Kidney epithelial cell (primary cell): ENCODE measurements at places on chromosomes 5 and 9. TPM values are rescaled to one million over a fixed set of nuclear protein-coding genes. Genes with fewer than 3 reads are reported as not detected.

The TMEM174 gene
- total RNA-seq: not detected in 2 replicates

GRCh38 chr9:98796364-98797101 is at the start of gene ANKS6:
Gene ANKS6, minus strand, starts transcription at chr9:98796555. Its CDS starts 64 bp downstream, at chr9:98796491.
- no peak for DNase-seq

The FOXD4L5 gene
- total RNA-seq: 0.04 and 0.27 TPM in 2 replicates

- no peak for DNase-seq
Observed at GRCh38 chr5:142134331-142135010, 25.9 kb downstream of the NDFIP1 start.

The FGF1 gene
- total RNA-seq: 1.6 and 12.1 TPM in 2 replicates

DNA sequence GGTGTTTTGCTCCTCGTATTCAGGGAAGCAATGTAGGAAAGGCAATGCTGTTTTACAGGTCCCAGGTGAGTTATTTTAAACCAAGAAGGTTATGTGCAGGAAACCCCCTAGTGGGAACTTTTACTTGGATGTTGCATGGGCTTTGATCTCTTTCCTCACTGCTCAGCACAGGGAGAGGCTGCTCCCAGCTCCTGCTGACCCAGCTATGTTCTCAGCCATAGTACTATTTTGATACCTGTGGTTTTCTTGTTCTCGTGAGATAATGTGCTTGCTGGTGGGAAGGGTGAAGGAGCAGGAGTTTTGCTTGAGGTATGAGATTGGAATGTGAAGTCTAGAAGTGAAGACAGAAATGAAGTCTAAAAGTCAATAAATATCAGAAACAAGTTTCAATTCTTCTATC is 265.6 kb upstream of the FBXL7 start:
- no peak for DNase-seq

The NIPAL4 gene
- 22.7 and 30.5 TPM in 2 replicates for total RNA-seq

DNA sequence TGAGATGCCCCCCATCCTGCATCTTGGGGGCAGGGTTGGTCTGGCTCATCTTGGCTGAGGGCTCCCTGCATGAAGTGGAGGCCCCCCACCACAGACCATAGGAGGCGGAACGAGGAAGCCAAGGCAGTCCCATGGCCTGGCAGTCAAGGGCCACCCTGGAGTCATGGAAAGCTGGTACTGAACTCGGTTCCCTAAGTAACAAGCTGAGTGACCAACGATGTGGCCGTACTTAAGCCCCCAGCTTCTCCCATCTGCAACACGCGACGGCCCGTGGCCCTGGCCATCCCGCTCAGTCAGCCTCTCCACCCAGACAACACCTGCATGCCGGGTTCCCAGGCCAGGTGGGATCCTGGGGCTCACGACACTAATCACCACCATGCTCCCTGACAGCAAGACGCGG is 17.1 kb downstream of the BRD3 start:
- DNase-seq: no peak

The IRGM gene
- not detected in 2 replicates for total RNA-seq

The GRAMD2B gene
- total RNA-seq: 36.9 and 44.2 TPM in 2 replicates

GRCh38 chr5:172913117-172913850 is 45.9 kb upstream of the RPL26L1 start:
- DNase-seq: no peak

The GMCL2 gene
- total RNA-seq: not detected in 2 replicates

The ZBTB26 gene
- 4.2 and 6.5 TPM in 2 replicates for total RNA-seq

GRCh38 chr5:135454946-135455345 is 2.8 kb upstream of the TIFAB start:
- no peak for DNase-seq

- peak; percentile 81 for DNase-seq
Observed at GRCh38 chr9:121286973-121287741, 19.2 kb downstream of the GSN start.

DNA sequence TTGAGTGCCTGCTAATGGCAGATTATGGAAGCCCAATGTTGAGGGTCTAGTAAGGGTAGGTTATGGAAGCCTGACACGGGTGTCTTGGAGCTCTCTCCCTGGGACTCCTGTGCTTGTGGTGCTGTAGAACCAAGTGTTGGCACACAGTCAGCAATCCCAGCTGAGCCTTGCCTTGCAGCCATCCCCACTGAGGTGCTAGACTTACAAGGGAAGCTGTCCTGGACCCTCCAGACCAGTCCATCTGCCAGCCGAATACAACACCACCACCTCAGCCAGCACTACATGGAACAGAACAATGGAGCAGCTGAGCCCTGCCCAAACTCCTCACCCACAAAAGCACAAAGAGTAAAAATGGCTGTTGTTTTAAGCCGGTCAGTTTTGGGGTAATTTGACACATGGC is 90.5 kb upstream of the DNAH5 start:
- DNase-seq: no peak

The SPARC gene
- total RNA-seq: 139 and 140 TPM in 2 replicates

The IL5 gene
- not detected in 2 replicates for total RNA-seq

- no peak for DNase-seq
Observed at GRCh38 chr9:20526500-20527319, 95.6 kb downstream of the MLLT3 start.

DNA sequence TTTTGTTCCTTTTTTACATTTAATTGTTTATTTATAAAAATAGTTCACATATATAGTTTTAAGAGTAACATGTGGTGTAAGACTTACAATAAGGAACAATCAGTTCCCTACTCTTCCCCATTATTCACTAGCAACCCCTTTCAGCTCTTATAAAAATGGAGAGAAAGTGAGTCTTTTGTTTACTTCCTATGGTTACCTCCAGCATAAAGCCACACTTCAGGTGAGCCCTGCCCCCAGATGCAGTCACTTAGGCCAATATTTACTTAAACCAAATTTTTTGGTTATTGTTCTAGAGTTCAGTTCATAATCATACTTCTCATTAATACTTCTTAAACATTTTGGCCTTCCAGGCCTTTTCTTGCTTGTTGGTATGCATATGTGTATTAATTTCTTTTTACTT is 33.7 kb downstream of the UBE2R2 start:
- DNase-seq: no peak

- DNase-seq: no peak
Observed at GRCh38 chr5:102231693-102232619, 64.1 kb downstream of the SLCO4C1 start.

DNA sequence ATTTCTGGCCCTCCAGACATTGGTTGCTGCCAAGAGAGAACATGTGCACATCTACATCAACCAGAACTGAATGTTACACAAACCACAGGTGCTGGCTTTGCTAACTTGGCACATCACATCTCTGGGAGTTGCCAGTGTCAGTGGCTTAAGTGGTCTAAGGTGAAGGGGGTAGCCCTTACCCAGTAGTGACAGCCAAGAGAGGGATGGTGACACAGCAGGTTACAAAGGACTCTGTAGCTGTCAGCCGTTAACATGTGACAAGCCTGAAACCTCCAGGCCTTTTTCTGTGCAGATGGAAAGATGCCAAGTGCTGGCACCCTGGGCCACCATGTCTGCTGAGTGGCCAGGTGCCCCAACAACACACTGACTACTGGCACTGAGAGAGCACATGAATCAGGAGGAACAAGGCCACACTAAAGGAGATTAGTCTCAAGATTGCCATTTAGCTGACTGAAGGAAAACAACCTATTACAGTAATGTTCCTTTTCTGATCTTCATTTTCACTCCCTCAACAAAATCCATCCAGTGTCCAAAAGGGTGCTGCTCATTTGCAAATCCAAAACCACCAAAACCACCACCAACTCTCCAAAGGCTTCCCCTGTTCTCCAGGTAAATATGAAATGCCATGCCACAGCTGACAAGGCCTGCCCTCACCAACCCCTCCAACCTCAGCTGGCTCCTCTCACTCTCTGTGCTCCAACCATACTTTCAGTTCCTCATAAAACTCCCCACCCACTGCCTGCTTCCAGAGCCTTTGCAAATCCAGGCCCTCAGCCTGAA is 20.2 kb downstream of the SIL1 start:
- no peak for DNase-seq

GRCh38 chr5:151107738-151108520 is 27.1 kb upstream of the TNIP1 start:
- no peak for DNase-seq

DNA sequence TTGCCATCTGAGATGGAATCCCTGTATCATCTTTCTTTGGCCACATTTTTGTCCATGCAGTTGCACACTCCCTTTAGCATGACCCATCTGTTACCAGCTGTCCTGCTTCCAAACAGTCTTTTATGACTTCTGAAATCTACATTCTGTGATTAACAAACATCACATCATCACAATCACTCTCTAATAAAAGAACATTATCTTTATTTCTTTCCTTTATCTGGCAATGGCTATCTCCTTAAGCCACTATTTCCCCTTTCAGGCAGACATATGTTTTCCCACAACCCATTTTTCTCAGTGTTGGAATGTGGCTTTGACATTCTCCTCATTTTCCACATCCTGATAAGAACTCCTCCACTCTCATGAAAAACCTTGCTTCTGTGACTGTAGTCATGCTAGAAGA is 141.0 kb downstream of the ST8SIA4 start:
- no peak for DNase-seq

- no peak for DNase-seq
Observed at GRCh38 chr5:173902743-173903142, 14.6 kb downstream of the CPEB4 start.

DNA sequence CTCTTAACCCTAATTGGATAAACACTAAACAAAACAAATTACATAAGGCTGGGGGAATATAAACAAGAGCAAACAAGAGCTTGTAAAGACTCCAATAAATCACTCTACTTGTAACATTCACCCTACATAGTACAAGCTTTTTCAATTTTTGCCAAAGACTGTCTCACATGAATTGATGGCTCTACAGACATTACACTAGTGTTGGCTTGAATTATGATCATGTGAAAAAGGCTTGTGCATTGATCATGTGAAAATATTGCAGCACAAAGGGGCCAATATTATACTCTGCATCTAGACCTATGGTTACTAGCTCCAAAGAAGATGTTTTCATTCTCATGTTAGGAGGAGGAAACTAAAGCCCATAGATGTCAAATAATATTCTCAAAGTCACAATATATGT is 212.6 kb downstream of the MCTP1 start:
- no peak for DNase-seq
